A549 treated with CORT108297 at 1 μM for 4 hours (cell line): ENCODE measurements at places on chromosomes 16 and 17. TPM values are rescaled to one million over a fixed set of nuclear protein-coding genes. Genes with fewer than 3 reads are reported as not detected.

The TMEM235 gene
- not detected in 5 replicates for total RNA-seq

The SEPTIN1 gene
- total RNA-seq, result 0.58 to 2.5 TPM (median 2.1 TPM) in 5 replicates

The KIFC3 gene
- 144 to 205 TPM (median 203 TPM) in 5 replicates for total RNA-seq

The KRTAP2-2 gene
- not detected in 5 replicates for total RNA-seq

The SCGB1C2 gene
- not detected in 5 replicates for total RNA-seq

The CTRL gene
- 1.2 to 2.7 TPM (median 1.6 TPM) in 5 replicates for total RNA-seq

The ABCA9 gene
- total RNA-seq, result 0.01 to 0.10 TPM in 2 of 5 replicates, not detected in the others

The PPY gene
- 0.22 TPM in 1 of 5 replicates, not detected in the others for total RNA-seq

The KANSL1 gene
- total RNA-seq, result 22.1 to 24.5 TPM (median 22.8 TPM) in 5 replicates

The SLFN12 gene
- total RNA-seq, result 0.06 to 0.18 TPM (median 0.09 TPM) in 3 of 5 replicates, not detected in the others

The GFAP gene
- total RNA-seq, result 0.55 to 0.86 TPM (median 0.75 TPM) in 5 replicates

The ATP2A3 gene
- total RNA-seq, result 3.9 to 5.6 TPM (median 4.6 TPM) in 5 replicates

The MPV17L gene
- 3.9 to 4.6 TPM (median 4.3 TPM) in 5 replicates for total RNA-seq

The CCDC92B gene
- total RNA-seq, result 0.13 to 0.31 TPM (median 0.15 TPM) in 5 replicates

The HOXB2 gene
- 0.51 to 0.76 TPM (median 0.55 TPM) in 5 replicates for total RNA-seq

The TP53TG3D gene
- 1.1 to 1.7 TPM (median 1.1 TPM) in 5 replicates for total RNA-seq

The ITGAD gene
- 0.02 TPM in 1 of 5 replicates, not detected in the others for total RNA-seq

The PRSS27 gene
- total RNA-seq, result 0.89 to 1.7 TPM (median 1.5 TPM) in 5 replicates

The TOP2A gene
- 206 to 295 TPM (median 221 TPM) in 5 replicates for total RNA-seq

The MT4 gene
- not detected in 5 replicates for total RNA-seq

The KRTAP9-2 gene
- not detected in 5 replicates for total RNA-seq

The SOST gene
- total RNA-seq, result 0.04 to 0.07 TPM in 2 of 5 replicates, not detected in the others

The SOX8 gene
- total RNA-seq, result 0.65 to 1.7 TPM (median 1.4 TPM) in 5 replicates

The INCA1 gene
- 1.3 to 1.7 TPM (median 1.4 TPM) in 5 replicates for total RNA-seq

The BCL6B gene
- not detected in 5 replicates for total RNA-seq

The HNF1B gene
- 21.1 to 26.0 TPM (median 25.6 TPM) in 5 replicates for total RNA-seq

The GRAP gene
- total RNA-seq, result 0.14 to 0.29 TPM (median 0.21 TPM) in 5 replicates

The EPX gene
- 0.03 TPM in 1 of 5 replicates, not detected in the others for total RNA-seq

The AGRP gene
- total RNA-seq, result not detected in 5 replicates

The CD19 gene
- total RNA-seq, result not detected in 5 replicates

The CDC42EP4 gene
- total RNA-seq, result 59.6 to 77.9 TPM (median 74.8 TPM) in 5 replicates

The TP53TG3 gene
- total RNA-seq, result 0.39 to 1.1 TPM (median 0.60 TPM) in 5 replicates

The HBM gene
- total RNA-seq, result not detected in 5 replicates

The PTGES3L gene
- 0.67 to 1.4 TPM (median 1.2 TPM) in 5 replicates for total RNA-seq

The KRT24 gene
- not detected in 5 replicates for total RNA-seq

The KRT28 gene
- not detected in 5 replicates for total RNA-seq

The ICAM2 gene
- 0.07 to 0.10 TPM in 2 of 5 replicates, not detected in the others for total RNA-seq

The HAS3 gene
- total RNA-seq, result 38.1 to 54.0 TPM (median 46.8 TPM) in 5 replicates

The CALB2 gene
- 5.0 to 7.7 TPM (median 5.9 TPM) in 5 replicates for total RNA-seq
